ENCODE measurements at places on chromosomes 4 and X. TPM values are rescaled to one million over a fixed set of nuclear protein-coding genes. Genes with fewer than 3 reads are reported as not detected.

MAGEB10 gene
- total RNA-seq = not detected

TMEM187 gene
- 4.2 TPM for total RNA-seq

- DNase-seq = no peak
Measured at GRCh38 chr4:107018344-107018735, 17.8 kb downstream of the DKK2 start.

DNA sequence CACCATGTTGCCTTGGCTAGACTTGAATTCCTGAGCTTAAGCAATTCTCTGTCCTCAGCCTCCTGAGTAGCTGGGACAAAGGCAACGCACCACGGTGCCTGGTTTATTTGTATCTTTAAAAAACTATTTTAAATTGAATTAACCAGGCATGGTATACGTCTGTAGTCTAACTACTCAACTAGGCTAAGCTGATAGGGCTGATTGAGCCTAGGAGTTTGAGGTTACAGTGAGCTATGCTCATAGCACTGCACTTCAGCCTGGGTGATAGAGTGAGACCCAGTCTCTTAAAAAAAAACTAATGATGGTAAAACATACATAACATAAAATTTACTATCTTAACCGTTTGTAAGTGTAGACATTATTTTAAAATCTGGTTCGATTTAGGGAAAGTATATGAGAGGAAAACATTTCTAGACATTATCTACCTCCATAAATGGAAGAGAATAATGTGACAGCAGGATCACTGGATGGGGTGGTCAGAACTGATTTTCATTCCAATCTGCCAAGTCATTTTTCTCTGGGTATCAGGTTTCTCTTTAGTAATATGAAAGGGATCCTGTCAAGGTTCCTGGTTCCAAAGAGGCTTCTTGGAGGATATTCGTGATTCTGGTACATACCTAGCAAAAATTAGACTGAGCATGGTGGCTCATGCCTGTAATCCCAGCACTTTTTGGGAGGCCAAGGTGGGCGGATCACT, 8.7 kb upstream of the ITGB1BP2 start:
- no peak for DNase-seq

DNA sequence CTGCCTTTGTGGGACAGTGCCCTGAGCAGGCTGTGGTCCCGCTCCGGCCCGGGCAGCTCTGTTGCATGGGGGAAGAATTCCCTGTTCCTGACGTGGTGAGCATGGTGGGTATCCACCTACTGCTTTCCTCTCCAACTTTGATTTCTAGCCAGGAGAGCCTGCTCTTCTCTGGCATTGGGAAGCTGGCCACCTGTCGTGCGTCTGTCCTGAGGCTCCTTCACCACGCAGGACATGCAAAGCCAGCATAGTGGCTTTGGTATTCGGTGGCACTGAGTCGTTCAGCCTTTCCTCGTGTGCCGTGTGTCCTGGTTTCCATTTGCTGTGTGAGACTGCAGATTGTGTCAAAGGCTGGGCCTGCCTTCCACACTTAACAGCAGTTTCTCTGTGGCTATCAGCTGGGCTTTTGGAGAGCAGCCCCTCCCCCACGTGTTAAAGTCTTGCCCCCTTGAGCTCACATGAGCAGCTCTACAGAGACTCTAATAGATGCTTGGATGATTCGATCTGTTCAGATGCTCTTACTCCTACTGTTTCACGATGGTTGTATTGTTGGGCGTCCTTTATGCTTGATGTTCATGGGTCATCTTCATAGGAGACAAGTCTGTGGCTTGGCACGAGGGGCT, 46.3 kb upstream of the CLCN4 start:
- no peak for DNase-seq

GRCh38 chr4:120733968-120734367, 188.6 kb downstream of the PRDM5 start:
- no peak for DNase-seq

DNA sequence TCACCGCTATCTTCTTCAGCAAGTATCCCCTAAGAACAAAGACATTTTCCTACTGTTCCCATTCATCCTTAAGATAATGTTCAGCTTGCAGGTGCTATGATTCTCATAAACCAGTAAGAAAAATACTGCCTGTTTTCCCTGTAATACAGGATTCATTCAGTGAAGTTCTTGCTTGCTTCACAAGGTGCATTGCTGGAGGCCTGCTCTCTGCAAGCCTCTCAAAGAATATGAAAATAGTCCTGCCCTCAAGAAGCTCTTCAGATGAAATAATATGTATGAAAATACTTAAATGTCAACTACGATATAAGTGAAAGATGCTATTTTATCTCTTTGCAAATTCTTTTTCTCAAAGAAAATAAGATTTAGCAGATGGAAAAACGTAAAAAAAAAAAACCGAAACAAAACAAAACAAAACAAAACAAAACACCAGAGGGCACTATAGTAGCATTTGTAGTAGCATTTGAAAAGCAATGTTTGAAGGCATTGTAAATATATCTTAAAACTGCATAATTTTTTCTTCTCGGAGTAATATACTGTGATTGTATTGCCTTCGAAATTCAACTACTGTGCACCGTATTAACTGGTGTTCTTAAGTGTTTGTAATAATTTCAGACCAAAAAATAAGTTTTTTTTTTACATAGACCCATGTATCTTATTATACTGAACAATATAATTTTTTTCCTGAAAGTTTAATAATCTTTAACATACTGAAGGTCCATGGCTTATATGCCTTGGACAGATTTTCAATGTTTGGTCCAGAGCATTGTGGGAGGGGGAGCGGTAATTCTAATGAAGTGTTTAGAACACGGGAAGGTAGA, 26.0 kb downstream of the ADH4 start:
- no peak for DNase-seq

FATE1 gene
- total RNA-seq = not detected

SLC10A4 gene
- not detected for total RNA-seq

DNA sequence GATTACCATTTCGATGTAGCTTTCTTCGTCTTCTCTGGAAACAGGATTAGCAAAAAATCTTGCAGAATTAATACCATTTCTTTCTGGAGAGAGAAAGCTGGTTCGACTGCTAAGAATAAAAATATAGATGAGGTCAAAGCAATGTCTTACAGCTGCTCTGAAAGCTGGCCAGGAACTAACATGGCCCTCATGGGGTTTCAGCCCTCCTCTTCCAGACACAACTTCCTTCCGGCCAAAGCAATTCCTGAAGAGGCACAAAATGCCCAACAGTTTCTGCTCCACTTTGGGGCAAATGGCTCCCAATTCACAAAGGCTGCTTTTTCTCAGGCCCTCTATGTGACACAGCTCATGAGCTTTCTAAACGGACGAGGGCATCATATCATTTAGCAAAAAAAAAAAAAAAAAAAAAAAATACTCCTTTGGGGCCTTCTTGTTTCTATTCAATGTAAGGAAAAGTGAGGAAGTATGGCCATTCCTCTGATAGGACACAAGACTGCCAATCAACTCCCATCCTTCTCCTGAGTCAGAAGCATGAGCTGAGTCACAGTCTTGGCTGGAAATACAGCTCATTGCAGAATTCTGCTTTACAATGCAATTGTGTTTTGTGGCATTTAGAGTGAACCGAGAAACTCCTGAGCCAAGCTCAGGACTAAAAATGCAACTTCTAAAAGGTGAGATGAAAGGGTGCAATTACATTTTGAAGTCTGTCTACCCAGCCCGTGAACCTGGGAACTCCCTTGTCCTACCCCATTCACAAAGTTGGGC, 42.7 kb upstream of the CTAG2 start:
- DNase-seq = no peak

DNA sequence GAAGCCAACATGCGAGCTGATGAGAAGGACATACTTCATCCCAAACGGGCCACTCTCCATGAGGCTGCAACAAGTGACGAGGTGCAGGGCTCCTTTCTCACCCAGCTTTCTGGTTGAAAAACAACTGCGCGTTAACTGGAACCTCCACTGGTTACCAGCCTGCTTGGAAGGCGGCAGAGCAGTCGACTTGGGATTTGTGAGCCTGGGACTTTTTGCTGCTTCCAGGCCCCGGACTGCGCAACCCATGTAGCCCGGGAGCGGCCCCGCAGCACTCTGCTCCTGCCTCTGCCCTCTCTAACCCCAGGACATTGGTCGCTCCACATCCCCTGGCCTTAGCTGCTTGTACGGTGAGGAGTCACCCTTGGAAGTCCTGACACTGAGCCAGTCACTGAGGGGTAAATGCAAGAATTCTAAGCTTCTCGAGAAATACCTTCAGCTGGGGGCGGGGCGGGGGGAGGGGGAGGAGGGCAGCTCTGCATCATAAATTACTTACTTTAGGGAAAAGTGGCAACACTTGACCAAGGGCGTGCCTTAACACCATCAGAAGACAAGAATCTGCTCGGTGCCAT, 72.7 kb downstream of the MTMR1 start:
- no peak for DNase-seq

- DNase-seq = no peak
Measured at GRCh38 chr4:174794543-174795094, 34.4 kb downstream of the GLRA3 start.

DNA sequence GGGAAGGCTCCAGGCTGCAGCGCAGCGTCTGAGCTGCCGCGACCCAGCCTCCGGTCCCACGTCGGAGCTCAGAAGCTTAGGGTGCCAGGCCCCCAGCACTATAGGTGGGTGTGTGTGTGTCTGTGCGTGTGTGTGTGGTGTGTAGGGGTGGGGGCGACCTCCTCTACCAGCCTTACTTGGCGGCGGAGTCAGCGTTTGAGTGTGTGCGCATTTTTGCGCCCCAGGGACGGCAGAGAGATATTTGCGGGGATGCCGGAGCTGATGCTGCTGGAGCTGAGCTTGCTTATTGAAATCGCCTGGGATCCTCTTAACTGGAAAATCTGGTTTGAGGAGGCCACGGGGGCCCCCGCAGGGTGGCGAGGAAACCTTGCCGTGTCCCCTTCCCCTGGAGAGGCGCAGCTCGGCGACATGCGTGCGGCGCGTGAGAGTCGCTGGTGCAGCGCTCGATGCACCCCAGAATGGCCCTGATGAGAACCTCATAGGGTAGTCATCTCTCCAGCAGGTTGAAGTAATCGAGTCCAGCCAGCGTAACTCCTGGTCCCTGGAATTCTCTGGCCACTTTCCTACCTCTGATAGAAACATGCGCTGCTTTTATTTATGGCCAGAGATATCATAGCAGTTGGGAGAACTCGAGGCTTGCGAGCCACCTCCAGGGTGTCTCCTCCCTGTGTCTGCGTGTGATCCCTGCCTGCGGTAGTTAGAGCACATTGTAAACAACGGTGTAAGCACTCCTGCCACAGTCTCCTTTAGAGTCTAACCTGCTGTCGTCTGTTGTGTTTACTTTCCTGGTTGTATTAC, 2.7 kb downstream of the ADGRL3 start:
- no peak for DNase-seq

CFI gene
- total RNA-seq = 34.3 TPM

PGM2 gene
- total RNA-seq = 13.7 TPM

NUDT6 gene
- 13.3 TPM for total RNA-seq

- DNase-seq = no peak
Measured at GRCh38 chr4:127748957-127749356, 18.8 kb downstream of the SLC25A31 start.

FDCSP gene
- not detected for total RNA-seq

Measured in tibial nerve (tissue), 4 donors.